ENCODE measurements at places on chromosomes 2 and 18.

DNA sequence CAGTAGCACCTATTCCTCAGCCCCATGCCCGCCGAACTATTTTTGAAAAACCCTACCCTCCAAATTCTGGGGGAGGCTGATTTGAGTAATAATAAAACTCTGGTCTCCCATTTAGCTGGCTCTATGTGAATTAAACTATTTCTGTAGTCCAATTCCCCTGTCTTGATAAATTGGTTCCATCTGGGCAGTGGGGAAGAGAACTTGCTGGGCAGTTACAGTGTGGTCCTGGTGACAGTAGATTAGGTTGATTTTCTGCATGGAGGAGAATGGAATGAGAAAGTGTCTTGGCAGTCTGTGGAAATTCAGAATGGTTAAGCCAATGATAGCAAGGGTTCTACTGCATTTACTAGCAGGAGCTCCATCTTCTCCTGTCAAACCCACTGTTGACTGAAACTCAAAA is 95.0 kb downstream of the SPP2 start:
- DNase-seq = no peak

GRCh38 chr18:24014062-24014985 is at the start of gene TTC39C:
Gene TTC39C, plus strand, starts transcription at chr18:24014754. Its CDS starts 118 bp downstream, at chr18:24014872.
- DNase-seq = peak; percentile 66

DNA sequence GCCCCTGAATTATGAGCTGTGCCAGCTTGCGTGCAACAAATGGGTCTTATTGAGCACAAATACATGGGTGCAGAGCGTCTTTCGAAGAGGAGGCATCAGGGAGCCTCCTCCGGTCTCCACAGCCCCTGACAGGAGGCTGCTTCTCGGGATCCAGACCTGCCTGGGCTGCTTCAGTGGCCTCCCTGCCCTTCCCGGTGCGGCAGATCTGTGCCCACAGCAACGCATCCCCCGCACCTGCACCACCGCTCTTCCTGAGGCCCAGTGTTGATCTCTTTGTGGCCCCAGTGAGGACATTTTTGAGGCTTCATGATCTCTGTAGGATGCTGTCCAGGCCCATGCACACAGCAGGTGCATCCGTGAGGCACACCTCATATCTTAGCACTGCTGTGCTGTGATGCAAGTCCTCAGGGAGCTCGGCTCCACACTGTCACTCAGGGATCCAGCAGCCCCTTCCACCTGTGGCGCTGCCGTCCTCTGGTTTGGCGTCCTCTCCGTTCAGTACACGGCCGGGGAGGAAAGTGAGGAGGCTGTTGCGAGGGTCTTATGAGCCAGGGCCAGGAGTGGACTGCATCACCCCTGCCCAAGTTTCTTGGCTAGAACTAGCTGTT is 17.4 kb downstream of the RTP5 start:
- DNase-seq = peak; percentile 3

DNA sequence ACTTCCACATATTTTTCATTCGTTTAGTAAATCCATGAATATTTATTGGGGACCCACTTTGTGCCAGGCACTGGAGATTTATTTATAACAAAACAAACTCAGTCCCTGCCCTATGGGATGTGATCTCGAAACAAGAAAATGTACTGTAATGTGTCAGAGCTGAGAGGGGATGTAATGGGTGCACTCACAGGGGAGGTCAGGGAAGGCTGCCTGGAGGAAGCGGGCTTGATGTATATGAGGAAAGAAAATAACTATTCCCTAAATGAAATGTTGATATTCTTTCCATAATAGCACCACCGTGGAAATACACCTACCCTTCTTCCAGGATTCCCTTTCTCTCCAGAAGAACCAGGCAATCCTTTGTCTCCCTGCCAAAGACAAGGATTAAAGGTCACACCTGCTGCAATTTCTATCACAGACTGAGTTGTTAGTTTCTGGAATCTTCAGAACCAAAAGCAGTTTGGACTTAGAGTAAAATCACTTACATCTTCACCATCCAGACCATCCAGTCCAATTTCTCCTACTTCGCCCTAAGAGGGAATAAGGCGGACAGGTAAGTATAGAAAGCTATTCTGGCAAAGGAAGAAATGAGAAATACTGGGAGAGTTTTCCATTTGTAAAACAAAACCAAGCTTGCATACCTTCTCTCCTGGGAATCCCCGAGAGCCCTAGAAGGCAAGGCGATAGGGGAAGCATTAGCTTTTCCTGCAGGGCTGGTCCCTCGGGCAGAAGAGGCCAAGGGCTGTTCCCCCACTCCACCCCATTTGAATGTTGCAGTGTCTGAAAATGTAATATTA is 55.0 kb downstream of the COL6A3 start:
- no peak for DNase-seq

GRCh38 chr2:238009563-238009962 is 42.7 kb downstream of the UBE2F start:
- no peak for DNase-seq

- DNase-seq = no peak
Measured at GRCh38 chr2:66273933-66274490, 160.9 kb upstream of the MEIS1 start.

DNA sequence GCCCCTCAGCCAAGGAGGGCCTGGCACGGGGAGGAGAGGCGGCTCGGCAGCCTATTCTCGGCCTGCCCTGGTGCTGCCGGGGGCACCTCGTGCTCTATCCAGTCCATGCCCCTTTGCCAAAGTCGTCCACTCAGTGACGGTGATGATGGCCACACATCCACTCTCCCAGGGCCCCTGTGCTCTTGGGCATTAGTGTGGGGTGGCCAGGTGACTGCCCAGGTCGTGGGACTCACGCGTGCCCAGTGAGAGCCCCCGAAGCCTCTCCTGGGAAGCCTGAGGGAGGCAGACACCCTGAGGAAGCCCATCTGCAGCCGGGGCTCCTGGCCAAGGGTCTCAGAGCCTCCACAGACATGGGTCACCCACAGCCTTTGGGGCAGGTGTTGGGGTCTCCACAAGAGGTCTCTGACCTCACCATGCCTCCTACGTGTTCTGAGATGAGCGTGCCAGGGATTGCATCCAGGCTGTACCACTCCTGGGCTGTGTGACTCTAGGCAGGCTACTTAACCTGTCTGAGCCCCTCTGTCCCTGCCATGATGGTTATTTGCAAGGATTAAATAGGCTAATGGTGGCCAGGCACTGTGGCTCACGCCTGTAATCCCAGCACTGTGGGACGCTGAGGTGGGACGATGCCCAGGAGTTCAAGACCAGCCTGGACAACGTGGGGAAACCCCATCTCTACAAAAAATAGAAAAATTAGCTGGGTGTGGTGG is 12.9 kb downstream of the RAMP1 start:
- no peak for DNase-seq

GRCh38 chr18:80041424-80041823 is 7.2 kb downstream of the RBFA start:
- DNase-seq = no peak

DNA sequence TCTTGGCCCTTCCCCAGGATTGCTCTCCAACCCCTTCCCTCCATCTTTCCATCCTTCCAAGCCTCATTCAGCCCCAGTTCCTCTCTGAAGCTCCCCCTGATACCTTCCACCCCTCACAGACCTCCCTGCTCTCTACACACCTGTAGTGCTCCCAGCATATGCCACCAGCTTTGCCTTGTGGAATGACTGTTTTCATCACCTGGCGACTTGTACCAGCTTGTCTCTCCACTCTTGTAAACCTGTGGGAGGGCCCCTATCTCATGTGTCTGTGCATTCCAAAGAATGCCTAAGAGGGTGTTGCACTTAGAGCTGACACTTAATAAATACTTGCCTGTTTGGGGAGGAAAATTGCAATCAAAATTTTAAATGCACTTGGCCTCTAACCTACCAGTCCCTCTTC is 198.7 kb downstream of the BCL11A start:
- no peak for DNase-seq

DNA sequence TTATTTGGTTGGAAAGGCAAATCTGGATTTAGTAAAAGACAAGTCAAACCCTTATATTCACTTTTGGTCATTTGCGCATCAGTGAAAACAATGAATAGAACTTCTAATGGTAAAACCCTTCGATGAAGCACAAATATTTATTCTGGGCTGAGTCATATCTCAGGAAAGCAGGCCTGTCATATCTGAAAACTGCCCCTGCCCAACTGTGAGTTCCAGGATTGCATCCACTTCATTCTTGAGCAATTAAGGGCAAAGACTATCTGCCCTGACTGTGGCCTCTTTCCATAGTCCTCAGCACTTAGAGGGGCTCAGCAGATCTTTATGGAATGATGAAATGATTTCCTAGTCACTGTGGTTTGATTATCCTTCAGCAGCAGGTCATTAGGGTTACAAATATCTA is 795.2 kb upstream of the ID2 start:
- no peak for DNase-seq

DNA sequence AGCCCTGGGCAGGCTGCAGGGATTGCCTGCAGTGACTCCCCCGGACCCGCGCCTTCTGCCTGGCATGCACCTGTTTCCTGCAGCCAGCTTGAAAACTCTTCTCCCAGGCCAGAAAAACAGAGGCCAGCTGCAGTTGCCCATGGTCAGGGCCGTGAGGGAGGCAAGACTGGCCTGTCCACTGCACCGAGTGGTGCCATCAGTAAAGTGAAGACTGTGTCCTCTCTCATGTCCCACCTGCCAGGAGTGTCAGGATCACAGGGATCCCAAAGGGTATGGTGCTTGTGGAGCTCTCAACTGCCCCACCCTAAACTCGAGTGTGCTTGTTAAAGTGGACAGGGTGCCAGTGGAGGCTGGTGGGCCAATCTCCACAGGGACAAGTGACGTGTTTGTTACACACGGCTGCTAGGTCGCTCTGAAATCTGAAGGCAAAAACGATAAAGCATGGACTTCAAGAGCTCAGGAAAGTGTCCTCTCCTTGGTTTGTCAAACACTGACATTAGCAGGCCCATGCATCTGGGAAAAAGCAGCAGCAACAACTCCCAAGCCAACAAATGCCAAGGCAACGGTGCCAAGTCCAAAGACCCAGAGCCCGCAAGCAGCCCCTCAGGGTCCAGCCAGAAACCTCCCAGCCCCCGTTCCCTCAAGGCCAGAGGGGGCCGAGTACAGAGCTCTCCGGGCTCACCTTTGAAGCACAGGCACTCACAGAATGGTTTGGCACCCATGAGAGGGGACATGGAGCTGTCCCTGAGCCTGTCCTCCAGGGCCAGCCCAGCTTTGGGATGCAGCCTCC is 213.2 kb downstream of the HDAC4 start:
- DNase-seq = no peak

- DNase-seq = no peak
Measured at GRCh38 chr18:25701821-25702220, 349.9 kb upstream of the ZNF521 start.

- DNase-seq = no peak
Measured at GRCh38 chr18:50569930-50570329, 10.0 kb downstream of the MAPK4 start.

DNA sequence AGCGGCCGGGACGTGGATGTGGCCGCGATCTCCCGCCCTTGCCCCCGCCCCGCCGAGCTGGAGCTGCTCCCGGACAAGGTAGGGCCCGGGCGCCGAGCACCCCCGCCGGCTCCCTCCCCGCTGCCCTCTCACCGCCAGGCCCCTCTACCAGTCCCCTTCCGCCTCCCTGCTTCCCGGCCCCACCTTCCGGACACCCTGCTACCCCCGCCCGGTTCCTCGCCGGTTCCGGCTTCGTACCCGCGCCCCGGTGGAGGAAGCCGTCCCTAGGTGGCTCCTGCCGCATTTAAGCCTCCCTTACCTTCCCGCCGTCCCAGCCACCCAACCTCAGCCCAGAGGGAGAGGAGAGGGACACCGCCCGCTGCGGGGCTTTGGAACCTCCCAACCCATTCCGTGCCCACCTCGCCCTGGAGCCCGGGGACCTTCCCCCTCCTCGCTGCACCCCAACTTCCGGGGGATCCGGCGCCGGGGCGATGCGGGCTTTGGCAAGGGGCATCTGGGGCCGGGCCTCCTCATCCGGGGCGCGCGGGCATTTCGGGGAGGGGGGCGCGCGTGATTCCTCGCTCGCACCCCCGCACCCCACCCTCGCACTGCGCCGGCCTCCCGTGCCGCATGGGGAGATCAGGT is 475 bp downstream of the B3GNT2 start:
- DNase-seq = peak; percentile 49

DNA sequence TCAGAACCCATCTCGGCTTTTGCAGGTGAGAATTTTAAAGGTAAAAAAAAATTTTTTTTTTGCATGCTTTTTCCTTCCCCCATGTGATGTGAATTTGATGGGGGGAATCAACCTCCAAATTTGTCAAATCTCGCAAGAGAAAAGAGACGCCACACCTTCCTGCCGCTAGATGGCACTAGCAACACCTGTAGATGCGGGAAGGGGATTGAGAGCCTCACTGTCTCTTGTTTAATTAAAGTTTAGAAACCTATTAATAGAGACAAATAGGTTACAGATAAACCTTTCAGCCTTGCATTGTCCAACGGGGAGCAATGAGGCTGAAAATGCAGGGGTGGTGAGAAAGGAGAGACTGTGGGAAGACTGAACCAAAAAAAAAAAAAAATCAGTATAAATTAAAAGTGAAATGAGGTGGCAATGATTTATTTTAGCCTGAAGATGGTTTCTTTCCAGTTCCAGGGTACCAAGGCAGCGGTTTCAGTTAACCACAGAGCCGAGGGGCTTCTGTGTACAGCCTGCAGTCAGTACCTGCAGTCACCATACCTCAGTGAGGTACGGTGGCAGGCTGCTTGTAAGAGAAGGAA is 84.6 kb downstream of the NRP2 start:
- DNase-seq = peak; percentile 50

- no peak for DNase-seq
Measured at GRCh38 chr2:71187589-71187988, 39.3 kb downstream of the PAIP2B start.

GRCh38 chr18:12091538-12092141 is 2.0 kb upstream of the ANKRD62 start:
- no peak for DNase-seq

DNA sequence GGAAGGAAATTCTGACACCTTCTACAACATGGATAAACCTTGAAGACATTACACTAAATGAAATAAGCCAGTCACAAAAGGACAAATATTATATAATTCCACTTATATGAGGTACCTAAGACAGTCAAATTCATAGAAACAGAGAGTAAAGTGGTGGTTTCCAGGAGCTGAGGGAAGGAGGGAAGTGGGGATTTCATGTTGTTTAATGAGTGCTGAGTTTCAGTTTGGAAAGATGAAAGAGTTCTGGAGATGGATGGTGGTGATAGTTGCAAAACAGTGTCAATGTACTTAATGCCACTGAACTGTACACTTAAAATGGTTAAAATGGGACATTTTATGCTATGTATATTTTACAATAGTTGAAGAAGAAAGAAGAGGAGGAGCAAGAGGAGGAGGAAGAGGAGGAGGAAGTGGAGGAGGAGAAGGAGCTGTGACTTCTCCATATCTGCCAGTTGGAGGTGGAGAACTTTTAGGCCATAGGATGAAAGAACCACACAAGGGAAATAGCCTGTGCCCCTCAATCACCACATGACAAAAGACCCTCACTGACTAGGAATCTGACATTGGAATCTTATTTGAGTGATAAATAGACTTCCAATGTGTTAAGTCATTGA is 55.3 kb upstream of the LGALSL start:
- DNase-seq = no peak

DNA sequence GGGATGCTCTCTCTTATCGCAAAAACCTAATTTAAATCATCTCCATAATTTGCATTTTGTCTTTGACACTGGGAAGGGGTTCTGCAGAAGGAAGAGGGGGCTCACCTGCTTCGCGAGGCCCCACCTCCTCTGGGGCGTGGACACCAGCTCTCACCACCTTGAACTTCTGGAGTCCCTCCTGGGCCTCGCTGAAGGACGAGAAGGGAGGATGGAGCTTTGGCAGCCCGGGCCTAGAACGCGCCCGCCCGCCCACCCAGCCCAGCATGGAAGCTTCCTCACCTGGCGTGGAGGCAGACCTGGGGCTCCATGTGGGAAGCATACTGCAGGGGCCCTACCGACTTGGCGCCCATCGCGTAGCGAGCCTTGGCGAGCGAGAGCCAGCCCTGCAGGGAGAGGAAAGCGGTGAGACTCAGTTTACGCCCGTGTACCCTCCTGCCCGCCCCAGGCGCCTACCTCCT is 1.1 kb upstream of the IMP4 start:
- no peak for DNase-seq

- no peak for DNase-seq
Measured at GRCh38 chr18:61432590-61432989, 99.4 kb downstream of the CDH20 start.
